ENCODE measurements at places on chromosomes 1 and 21.

DNA sequence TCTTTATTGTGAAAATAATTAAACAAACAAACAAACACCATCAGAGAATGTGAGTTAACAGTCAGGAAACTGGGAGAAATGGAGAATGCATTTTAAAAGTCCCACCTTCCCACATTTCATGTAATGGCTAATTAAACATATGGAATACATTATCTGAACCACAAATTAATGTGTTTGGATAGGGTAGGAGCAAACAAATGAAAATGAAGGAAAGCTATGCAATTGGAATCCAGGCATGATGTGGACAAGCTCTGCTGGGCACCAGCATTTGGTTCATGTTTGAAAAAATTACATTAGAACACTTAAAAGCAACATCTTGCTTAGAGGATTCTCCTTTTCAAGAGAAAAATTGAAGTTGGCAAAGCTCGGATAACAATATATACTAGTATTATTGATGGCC, 628.1 kb downstream of the LMO4 start:
- DNase-seq, result no peak

GRCh38 chr1:220680085-220680687, 10.0 kb upstream of the C1orf115 start:
- no peak for DNase-seq

DNA sequence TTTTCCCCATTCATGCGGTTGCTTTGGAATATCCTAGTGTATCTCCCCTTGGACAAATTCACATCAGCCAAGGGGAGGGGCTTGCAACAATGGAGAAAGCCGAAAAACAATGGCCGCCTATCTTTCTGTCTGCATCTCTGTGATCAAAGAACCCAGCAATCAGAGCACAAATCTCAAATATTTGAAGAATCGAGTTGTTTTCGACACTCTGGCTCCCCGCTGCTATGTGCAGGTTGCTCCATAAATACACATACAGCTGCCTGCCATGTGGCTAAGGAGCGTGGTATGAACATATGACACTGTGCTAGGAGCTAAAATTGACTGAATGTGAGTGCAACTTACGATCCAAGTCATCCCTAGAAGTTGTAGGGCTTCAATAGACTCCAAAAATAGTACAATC, 8.5 kb downstream of the CFHR4 start:
- DNase-seq, result no peak

GRCh38 chr1:223730479-223731132, 18.3 kb downstream of the CAPN2 start:
- no peak for DNase-seq

DNA sequence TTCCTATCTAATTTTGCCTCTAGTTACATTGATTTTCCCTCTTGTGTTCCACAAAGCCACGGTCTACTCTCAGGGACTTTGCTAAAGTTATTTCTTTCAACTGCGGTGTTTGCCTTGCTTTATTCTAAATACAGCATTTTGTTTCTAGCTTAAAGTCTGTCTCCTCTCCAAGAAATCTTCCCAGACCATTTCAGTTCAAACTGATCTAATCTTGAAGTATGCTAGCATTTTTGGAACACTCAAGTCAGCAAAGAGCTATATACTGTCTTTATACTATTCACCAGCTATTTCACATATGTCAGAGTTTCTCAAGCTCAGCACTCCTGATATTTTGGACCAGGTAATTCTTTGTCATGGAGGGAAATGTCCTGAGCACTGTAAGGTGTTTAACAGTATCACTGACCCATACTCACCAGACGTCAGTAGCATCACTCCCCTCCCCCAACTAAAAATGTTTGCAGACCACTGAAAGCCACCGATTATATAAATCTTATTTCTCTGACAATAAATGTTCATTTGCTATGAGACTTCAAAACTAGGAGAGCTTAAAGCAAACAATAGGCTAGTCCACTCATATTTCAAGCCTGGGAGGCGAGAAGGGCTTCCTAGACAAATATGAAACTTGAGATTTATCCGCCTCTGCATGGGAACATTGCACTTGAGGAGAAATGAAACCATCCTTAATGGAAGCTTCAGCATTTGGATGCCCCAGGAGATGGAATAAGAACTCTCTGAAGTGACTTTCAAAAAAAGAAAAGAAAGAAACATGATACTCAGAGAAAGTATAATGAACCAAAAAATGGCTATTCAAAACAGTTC, 81.1 kb downstream of the KIAA0319L start:
- no peak for DNase-seq

- DNase-seq, result no peak
Measured at GRCh38 chr1:24864370-24864777, 65.7 kb downstream of the RUNX3 start.

GRCh38 chr1:232328486-232329102, 301.3 kb downstream of the SIPA1L2 start:
- no peak for DNase-seq

DNA sequence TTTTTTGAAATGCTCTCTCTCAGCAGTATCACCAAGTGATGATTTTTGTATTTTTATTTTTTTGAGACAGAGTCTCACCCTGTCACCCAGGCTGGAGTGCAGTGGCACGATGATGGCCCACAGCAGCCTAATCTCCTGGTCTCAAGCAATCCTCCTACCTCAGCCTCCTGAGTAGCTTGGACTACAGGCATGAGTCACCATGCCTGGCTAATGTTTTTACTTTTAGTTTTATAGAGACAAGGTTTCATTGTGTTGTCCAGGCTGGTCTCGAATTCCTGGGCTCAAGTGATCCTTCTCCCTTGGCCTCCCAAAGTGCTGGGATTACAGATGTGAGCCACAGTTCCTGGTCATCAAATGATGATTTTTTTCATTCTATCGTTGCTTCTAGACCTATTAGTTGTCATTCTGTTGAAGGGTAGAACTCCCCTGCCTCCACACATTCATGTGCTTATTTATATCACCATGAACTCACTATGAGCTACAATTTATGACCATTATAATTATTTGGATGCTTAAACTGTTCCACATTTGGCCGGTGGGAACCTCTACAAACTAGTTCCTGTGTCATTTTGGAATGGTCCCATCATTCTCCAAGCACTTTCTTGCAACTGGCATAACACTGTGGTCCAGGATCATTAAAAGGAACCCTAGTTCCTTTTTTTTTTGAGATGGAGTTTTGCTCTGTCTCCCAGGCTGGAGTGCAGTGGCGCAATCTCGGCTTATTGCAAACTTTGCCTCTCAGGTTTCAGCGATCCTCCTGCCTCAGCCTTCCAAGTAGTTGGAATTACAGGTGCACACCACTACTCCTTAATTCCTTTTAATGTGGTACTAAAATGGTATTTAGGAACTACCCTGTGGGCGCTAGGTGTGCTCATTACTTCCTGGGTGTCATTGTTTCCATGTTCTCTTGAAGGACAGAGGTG, 20.2 kb upstream of the TOR3A start:
- no peak for DNase-seq

- DNase-seq, result no peak
Measured at GRCh38 chr1:54571803-54572541, 23.9 kb downstream of the ACOT11 start.

DNA sequence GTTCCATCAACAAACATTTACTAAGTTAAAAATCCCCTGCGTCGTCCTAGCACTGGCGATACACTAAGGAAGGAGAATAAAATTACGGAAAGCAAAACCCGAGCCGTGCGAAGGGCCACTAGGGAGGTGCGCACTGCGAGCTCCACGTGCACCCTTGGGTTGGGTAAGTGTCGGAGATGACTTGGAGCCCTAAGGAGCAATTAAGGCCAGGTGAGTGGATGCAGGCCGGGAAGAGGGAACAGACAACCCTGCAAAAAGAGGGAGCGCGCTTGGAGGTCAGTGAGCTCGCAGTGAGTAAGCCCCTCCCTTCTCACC, 704 bp downstream of the WDR4 start:
- DNase-seq, result no peak

DNA sequence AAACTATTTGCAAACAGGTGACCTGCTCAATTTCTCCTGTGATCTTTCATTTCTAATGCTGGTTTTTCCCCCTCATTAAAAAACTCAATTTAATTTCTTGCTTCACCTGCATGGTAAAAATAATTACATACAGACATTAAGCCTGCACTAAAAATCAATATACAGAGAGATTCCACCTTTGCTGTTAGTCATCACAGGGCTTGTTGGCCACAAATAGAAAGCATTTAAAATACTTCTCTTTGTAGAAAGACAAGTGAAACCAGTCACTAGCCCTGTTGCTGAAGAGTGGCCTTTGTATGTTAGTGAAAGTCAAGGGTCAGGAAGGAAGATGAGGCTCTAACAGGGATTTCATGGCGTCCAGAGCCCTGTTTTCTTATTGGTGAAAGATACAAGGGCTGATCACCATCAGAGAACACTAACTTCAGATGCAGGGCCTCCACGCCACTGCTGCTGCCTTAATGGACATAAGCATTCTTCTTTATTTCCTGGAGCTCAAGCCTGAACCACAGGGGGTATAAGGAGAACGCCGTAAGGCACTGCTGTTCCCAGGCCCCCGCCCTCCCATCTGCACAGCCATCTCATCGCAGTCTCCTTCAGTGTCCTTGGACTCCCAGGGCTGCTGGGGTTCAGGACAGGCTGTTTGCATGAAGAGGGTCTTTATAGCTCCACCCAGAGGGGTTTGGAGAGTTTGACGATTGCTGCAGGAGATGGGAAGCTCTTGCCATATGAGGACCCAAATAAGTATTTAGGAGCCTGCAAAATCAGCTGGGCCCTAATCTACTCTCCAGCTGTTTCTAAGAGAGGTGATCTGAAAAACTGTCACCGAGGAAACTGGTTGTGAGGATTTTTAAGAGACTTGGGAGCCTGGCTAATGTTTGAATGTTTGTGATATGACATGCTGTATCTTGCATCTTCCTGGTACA, 117.3 kb upstream of the IRF2BP2 start:
- no peak for DNase-seq

DNA sequence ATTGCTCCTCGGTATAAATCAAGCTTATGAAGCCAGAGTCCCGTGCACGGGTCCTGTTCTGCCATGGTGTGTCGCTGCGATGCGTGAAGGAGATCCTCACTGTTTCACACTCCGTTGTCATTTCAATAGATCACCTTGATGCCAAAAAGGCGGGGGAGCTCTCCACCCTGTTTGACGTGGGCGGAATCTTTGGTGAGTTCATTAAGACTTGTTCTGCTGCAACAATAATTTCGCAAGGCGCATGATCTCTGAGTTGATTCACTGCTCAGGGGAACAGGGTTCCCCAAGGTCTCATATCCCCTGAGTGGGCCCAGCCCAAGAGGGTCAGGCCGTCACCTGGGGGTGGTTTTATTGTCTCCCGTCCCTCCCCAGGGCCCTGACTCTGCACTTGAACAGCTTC, 50.0 kb downstream of the SLC37A1 start:
- no peak for DNase-seq

DNA sequence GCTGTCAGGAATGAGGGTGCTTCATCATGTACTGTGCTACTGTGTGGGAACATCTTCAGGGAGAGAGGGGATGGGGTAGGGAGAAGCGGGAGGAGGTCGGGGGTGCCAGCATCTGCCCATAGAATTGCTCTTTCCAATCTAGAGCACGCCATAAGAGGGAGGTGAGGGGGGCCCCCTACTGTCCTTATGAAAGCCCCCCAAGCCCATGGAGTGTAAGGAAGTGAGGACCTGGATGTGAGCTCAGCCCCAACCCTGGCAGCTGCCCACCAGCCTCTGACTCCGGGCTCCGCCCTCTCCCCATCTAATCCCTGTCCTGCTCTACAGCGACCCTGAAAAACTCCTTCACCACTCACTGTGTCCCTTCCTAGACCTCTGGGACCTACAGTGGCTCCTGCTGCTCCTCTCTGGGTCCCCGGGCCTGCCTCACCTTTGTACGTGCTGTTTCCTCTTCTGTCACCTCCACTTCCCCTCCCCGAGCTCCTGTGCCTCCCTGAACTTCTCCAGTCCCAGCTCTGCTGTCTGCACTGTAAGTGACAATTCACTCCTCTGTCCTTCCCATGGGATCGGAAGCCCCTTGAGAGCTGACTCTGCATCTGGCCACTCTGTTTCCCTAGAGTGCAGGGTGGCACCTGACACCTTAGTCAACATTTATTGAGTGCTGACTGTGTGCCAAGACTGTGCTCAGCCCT, 269.4 kb downstream of the PTPRU start:
- DNase-seq, result no peak

- DNase-seq, result no peak
Measured at GRCh38 chr1:4690951-4691675, 36.7 kb downstream of the AJAP1 start.
